DMS79 treated with DMSO at 0.1 percent for 48 hours (cell line): ENCODE measurements at places on chromosomes 3 and 15.

DNA sequence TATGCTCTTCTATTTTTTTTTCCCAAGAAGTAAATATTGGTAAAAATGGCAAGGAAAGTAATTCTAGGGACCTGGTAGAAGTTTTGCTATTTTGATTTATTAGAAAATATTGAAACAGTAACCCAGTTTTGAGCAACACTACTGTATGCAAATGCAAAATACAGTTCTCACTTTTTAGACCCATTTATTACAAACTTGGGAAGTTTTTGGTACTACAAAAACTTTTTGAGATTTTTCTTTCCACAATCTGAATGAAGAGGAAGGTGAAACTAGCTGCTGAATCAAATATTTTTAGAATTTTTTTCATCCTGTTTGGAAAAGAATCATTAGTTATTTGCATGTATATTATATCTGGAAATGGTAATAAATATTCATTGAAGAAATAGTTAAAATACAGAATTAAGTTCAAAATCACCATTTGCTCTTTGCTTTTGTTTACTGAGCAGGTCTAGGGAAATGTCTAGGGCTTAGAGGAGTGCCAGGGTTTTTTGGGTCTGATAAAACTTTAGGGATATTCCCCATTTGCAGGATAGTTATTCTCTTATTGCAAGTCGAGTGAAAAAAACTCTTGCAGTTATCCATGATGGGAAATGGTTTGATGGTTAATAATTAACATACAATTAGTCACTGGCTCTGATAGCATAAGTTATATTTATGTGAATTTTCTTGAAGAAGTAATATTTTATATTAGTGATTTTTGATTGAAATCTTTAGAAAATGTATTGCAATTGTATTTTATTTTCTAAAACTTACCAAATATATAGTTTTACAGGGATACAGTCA, 47.0 kb downstream of the TCF12 start:
- no peak for DNase-seq

GRCh38 chr3:183434992-183435391, 6.6 kb upstream of the MCF2L2 start:
- DNase-seq = no peak

DNA sequence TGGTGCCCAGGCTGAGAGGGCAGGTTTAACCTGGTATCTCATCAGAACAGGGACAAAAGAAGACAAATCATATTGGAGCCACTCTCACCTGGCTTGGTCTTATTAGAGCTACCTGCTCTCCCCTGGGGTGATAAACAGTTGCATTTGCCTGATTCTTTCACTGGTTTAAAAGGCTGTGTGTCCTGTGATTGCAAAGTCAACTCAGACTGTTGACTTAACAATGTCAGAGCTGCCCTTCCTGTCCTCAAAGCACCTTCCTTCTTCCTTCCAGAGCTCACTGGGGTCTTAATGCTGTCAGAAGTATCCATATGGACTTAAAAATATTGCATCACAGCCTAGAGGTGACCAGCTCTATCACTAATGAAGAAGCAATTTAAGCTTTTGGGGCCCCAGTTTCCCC, 50.5 kb upstream of the MINAR1 start:
- no peak for DNase-seq

DNA sequence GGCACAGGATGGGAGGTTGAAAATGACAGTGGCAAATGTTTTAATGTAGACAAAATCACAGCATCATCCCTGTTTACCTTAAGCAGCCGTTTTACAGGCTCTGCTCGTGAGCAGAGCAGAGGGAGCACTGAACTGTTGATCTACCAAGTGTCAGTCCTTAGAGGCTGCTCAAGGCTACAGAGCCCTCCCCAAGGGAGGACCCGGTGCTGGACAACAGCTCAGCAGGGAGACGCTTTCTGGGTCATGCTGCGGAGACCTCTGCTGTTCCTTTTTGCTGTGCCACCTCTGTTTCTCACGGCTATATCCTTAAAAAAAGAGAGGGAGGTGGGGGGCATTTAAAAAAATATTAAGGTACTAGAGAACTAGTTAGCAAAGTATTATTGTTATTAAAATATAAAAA, 400.2 kb downstream of the GABRB3 start:
- no peak for DNase-seq

DNA sequence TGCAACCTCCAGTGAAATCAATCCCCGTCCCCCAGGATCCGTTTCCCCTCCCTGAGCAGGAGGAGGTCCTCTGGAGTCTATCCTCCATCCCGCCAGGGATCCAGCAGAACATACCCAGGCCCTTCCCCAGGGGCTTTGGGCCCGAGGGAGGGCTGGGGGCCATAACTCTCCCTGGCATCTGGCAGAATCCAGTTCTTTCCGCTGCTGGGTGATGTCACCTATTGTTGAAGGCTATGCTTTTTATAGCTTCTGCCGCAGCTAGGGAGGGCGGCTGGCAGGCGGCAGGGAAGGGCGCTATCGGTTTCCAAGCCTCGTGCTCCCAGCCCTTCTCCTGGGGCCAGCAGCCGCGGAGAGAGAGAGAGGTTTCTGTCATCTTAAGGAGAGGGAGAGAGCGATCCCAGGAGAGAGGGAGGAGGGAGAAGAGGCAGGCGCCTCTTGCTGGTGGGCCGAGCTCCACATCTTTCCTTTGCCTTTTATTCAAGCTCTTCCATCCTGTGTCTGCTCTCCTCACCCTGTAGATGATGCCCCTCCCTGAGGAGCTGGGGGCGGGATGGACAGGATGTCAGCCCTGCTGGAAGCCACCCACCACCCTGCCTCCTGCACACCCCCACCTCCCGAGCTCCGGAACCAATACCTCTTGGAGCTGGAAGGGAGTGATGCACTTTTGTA, 120.1 kb downstream of the ANP32A start:
- peak; percentile 33 for DNase-seq

DNA sequence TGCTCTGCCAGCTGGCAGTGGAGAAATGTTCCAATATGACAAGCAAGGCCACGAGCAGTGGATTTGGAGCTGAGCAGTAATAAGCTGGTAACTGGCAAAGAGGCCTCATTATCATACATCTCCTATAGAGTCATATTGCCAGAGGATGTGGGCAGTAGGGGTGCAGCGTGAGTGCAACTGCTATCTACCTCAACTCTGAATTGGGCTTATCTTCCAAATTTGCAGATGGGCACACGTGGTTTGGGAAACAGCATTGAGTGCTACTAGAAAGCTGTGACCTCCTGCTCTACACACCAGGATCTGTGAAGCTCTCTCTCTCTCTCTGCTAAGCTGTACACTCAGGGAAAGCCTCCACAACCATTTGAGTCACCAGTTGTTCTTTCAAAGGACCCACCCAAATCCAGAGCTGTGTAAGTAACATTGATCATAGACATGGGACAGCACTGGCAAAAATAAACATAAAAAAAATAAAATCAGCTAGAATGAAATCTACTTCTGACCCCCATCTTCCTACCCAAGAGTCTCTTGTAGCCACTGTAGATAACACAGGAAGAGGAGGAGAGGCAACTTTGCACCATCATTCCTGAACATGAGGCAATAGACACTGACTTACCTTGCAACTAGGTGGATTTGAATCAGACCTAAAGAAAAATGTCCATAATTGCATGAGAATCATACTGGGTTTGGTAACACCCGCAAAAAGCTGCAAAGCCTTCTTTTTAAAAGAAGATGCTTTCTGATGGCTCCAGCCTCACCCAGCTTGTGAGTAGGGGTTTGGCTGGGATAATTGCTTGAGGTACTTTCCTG, 82.9 kb upstream of the THBS1 start:
- DNase-seq = no peak

- no peak for DNase-seq
Observed at GRCh38 chr3:197528190-197528589, 27.6 kb downstream of the BDH1 start.

- DNase-seq = no peak
Observed at GRCh38 chr3:113573728-113574127, 41.4 kb downstream of the SIDT1 start.

DNA sequence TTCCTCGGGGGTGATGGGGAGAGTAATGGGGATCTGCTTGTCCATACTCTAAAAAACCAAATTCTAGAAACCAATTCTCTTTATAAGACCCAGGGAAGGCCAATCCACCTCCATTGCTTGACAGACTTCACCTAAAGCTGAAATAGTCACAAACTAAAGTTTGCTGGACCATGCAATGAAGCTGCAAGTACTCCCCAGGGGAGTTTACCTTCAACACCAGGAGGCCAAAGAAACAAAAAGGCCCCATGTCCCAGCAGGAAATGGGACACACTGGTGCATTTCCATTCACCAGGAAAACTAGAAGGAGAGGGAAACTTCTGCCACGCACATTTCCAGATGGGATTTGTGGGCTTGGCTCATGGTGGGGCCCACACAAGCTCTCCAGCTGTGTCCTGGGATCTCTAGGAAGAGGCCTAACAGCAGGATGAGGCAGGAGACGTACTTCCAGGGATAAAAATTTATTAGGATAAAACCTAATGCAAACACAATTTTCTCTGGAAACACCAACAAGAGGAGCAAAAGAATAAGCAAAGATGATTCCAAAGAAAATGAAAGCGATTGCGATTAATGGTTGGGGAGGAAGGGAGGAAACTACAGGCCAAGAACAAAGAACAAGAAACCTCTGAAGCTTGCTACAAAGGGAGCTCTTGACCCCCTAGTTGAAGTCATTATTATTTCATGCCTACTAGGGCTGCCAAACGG, 238.0 kb upstream of the LRTM1 start:
- DNase-seq = no peak

GRCh38 chr3:197238842-197239241, 59.6 kb downstream of the DLG1 start:
- no peak for DNase-seq

DNA sequence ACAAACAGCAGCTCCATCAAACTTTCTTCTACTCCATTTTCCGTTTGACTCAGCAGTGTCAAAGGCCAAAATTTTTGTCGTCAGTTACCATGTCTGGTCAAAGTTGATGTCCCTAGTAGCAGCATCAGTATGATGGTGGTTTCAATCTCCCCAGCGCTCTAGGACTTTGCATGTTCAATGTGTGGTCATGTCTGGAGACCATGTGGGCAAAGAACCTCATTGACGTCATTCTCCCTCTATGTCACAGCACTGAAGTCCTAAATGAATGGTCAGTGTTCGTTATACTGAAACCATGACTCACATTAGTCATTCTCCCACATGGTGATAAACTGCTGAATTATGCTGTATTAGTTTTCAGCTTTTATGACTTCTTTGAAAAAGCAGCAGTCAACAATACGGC, 23.2 kb downstream of the SHC4 start:
- no peak for DNase-seq

DNA sequence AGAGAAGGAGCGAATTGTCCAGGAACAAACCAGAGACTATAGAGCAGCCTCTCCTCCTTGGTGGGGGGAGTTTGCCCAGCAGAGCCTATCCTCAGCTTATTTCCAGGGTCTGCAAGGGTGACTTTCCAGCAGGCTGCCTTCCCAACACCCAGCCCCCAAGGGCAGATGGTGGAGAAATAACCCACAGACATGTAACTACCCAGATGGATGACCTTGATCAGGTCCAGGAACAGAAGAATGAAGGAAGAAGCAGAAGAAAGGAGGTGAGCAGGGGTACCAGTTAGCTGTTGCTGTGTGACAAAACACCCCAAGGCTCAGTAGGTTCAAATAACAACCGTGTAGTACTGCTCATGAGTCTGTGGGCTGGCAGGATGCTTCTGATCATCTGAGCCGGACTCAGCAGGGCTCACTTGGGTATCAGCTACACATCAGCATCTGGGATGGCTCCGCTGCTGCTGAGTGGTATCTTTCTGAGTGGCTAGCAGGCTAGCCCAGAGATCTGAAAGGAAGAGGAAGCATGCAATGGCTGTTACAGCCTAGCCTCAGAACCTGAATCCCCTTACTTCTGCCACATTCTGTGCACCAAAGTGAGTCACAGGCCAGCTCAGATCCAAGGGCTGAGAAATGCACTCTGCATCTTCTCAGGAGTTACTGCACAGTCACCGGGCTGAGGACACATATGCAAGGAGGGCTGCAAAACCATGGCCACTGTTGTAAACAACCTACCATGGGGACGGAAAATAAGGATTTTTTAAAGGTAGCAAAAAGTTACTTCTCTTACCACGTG, 22.2 kb upstream of the TXNRD3 start:
- no peak for DNase-seq

DNA sequence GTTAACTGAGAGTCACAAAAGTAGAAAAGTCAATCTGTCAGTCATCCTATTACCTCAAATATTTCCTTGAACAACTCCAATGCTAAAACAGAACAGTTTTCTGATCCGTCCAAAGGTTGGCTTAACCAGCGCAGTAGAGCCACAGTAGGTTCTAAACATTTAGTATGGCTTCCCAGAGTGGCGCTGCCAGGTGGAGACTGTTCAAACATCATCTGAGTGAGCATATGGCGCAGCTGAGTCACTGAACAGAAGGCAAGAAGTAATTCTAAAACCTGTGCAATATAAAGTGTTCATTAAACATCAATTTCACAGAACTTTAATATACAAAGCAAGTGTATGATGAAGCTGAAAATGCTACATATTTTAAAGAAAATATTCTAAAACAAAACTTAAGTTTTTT, 19.9 kb downstream of the CIP2A start:
- DNase-seq = no peak

- DNase-seq = no peak
Observed at GRCh38 chr15:95446854-95447253, 883.6 kb upstream of the NR2F2 start.

- DNase-seq = no peak
Observed at GRCh38 chr3:107269136-107269535, 108.1 kb upstream of the CCDC54 start.

GRCh38 chr15:82064824-82065223, 19.0 kb upstream of the MEX3B start:
- no peak for DNase-seq

DNA sequence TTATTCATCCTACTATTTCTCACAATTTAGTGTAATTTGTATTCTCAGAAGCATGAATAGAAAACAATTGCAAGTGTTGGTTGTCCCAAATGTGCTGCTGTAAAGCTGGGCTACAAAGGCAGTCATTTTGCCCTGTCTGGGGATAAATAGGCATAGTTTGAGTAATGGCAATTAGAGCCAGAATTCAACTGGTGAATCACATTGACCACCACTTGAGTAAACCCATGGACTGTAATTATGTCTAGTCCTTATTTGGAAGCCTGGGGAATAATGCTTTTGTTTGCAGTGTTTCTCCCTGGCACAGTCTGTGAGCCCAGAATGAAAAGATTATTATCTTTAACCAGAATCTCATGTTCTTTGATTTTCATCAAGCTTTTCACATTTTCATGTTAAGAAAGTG, 30.5 kb upstream of the CHL1 start:
- DNase-seq = no peak

- peak; percentile 58 for DNase-seq
Observed at GRCh38 chr3:102195198-102195948, 239.4 kb upstream of the ZPLD1 start.

DNA sequence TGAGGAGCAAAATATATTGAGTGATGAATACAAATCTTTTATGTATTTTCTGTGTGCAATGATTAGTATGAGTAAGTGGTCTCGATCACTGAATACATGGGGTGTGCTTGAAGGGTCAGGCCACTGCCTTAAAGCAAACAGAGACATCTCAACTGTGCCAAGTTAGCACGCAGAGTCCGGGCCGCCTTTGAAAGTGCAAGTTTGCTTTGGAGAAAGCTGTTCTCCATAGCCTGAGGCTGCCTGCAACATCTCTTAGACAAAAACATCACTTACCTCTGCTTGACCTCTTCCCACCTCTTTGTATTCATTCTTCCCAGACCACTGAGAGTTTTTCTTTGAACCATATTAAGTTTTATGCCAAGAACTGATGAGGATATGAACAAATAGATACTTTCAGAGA, 267.0 kb downstream of the ZBTB20 start:
- peak; percentile 96 for DNase-seq
